ENCODE measurements at places on chromosomes 3 and 15.

GRCh38 chr3:147945968-147946519 lies 536.9 kb downstream of the ZIC1 start:
- DNase-seq: peak; percentile 96

DNA sequence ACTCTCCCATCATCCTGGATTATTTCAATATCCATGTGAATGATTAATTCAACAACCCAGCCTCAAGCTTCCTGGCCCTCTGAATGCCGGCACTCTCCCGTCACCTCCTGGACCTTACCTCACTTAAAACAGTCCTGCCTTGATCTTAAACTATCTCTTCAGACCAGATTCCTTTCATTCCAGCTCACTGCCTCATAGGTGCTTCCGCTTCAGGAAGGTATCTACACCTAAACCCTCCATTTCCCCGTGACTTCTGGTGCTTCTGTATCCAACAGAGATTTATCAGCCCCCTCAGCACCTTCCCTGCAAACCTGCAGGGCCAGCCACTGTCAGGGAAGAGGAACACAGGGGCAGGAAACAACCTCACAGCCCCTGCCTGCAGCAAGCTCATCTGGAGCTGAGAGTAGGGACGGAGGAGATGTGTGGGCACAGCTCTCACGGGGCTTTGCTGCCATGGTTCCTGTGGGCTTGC lies 98.9 kb upstream of the TJP1 start:
- no peak for DNase-seq

DNA sequence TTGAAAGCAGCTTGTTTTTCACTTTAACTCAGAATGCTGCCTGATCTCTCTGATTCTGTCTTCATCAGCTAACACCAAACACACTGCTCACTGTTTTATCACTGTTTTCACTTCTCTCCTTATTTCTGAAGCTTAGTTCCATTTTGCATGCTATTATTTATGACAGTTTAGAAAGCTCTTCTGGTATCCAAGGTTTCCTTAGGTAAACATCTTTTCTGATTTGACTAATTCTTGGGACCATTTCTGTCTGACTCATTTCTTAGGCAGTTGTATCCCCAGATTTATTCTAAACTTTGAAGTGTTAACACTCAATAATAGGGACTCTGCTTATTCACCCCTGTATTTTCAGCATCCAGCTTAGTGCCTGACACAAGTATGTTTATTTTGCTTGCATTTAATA lies 167.7 kb downstream of the BCHE start:
- peak; percentile 31 for DNase-seq

- peak; percentile 93 for DNase-seq
Observed at GRCh38 chr3:188348435-188349244, 194.7 kb downstream of the LPP start.

- no peak for DNase-seq
Observed at GRCh38 chr15:77775373-77775772, 142.7 kb upstream of the LINGO1 start.

GRCh38 chr15:61755467-61755866 lies 304.8 kb downstream of the VPS13C start:
- no peak for DNase-seq

- no peak for DNase-seq
Observed at GRCh38 chr15:71195242-71195641, 80.0 kb downstream of the THSD4 start.

DNA sequence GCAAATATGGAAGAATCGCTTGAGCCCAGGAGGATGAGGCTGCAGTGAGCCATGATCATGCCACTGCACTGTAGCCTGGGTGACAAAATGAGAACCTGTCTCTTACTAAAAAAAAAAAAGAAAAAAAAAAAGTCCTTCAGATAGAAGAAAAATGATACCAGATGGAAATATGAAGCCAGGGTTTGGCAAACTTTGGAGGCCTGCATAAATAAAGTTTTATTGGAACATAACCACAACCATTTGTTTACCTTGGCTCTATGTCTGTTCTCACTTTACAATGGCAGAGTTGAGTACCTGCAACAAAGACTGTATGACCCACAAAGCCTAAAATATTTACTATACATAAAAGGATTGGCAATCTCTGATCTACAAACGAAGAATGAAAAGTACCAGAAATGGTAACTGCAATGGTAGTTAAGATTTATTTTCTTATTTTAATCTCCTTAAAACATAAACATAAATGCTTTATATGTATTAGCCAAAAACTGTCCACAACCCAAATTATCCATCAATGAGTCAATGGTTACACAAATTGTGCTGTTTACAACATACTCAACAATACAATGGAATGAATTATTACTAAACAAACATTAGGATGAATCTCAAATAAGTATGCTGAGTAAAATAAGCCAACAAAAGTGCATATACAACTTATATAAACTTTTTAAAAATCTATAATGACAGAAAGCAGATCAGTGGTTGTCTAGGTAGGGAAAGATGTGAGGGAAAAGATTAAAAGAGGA lies 41.8 kb downstream of the GOLGB1 start:
- no peak for DNase-seq

DNA sequence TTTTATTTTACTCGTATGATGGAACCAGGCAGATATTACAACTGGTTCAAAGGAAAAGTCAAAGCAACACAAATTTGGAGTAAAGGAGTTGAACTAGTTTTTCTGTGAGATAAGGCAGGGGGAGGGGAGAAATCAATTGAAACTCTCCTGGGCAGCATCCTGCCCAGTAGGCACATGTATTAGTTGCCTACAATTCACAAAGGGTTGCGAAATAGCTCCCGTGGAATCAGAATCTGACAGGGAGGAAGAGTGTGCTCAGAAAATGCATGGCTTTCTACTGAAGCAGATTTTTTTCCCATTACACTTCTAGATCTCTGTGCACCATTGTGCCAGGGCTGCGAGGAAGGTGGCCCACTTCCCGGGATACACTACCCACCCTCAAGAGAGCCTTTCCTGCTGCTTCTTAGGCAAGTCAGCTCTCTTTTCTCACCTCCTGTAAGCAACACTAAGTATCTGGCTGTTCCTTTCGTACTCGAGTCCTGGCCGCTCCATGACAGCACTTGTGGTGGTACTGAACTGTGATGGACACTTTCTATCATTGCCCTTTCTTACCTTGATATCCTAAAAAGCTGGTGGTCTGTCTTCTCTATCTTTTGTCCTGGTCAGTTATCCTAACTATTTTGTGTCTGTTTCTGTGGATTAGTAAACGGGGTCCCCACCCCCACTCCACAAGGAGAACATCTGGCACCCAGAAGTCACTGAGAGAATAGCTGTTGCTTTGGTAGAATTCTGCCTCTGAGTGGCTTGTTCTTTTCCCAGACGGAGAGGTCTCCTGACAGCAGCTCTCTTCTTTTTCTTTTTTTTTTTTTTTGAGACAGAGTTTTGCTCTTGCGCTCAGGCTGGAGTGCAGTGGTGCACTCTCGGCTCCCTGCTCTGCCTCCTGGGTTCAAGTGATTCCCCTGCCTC lies 74.8 kb downstream of the RPL39L start:
- peak; percentile 62 for DNase-seq

GRCh38 chr3:81496407-81497104 lies 264.9 kb downstream of the GBE1 start:
- no peak for DNase-seq

- DNase-seq: peak; percentile 27
Observed at GRCh38 chr3:115671761-115672455, 48.6 kb downstream of the GAP43 start.

DNA sequence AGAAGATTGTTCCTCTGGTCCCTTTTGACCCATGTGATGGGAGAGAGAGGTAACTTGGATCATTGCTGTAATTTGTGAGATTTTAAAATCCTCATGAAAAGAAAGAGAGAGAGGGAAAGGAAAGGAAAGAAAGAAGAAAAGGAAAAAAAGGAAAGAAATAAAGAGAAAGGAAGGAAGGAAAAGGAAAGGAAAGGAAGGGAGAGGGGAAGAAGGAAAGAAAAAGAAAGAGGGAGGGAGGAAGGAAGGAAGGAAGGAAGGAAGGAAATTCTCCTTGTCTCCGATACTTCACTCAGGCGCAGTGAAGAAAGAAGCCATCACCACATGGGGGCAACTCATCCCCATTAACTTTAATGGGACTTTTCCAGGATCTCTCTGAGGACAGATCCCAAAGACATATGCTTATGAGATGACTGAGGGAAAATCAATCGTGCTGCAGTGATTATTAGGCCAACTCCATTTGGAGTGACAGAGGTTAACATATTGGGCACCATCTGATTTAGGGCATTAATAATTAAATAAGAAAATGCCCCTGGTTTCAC lies 123.0 kb downstream of the MEGF11 start:
- no peak for DNase-seq

DNA sequence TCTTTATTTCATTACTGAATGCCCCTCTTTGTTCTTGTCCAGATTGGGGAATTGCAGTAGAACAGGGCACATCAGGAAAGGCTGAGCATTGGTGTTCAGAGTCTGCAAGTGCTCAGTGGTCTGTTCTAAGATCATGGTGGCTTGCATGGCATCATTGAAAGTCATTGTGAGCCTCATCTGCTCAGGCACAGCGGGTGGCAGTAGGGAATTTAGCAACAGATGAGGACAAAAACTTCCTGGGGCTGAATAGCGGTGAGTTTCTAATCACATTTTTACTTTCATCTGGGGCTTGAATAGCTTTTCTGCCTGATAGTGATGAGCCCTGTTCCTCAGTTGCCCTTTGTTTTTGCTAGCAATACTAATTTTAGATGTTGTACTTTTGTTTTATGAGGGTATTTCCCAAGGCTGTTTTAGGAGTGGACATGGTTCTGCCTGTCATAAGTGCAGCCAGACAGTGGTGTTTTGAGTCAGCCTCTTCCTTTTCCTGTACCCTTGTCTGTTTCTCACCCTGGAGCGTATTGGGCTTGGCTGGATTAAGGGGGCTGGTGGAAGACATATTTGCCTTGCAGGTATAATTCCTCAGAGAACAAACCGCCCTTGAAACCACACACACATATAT lies 127.2 kb upstream of the IL12A start:
- peak; percentile 67 for DNase-seq

GRCh38 chr15:70092464-70093027 lies 5.2 kb downstream of the TLE3 start:
- DNase-seq: no peak

DNA sequence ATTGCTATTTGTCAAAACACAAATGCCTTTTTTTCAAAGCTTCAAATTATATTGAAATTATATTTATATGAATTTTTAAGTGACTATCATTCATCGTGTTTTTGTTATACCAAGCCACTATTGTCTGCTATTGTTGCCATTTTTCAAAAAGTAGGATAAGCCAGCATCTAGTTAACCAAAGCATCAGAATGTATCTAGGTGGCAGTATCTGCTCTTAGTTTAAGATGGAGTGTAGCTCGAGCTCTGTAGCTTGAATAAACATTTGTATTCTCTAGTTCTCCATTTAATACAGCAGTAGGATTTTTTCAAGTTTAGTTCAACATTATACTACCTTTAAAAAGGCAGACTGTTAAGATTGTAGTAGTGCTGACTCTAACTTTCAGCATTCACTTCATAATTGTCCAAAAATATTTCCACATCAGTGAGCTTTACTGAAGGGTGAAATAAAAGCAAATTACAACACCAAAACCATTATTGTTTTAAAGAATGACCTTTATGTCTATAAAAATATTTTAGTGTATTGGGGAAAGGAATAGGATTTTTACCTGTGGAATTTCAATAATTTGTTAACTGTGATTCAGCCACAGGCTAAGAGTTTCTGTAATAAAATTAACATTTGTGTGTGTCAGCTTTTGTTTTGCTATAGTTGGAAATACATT lies 19.6 kb upstream of the C15orf61 start:
- DNase-seq: peak; percentile 47

DNA sequence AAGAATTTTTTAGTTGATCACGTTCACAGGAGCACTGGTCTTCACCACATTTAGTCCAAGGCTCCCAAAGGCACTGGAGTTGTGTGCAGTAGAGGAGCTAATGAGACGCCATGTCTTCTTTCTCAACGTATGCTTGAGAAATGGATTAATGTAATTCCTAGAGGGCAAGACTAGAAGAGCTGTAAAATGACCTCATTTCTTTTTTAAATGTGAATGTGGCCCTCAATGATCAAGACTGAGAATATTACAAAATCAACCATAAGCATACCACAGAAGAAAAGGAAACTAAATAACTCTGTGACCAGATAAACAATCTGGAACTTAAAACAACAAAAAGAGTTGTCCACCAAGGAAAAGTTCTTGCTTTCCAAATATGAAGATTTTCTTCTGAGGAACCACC lies 112.1 kb upstream of the THBS1 start:
- peak; percentile 56 for DNase-seq

DNA sequence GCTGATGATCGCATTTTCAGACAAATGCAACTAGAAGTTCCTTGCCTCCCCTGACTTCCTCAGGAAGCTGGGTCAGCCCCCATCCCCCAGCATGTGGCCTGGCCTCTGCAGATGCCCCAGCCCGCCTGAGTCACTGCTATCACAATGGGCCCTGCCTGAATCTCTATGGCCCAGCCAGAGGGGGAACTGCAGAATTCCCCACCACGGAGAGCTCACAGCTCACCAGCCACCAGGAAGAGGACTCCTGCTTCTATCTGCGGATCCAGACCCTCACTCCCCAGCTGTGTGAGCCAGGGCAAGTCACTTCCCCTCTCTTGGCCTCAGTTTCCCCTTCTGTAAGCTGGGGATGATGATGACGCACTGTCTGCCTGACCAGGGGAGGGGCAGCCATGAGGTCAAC lies 6.9 kb downstream of the PLXND1 start:
- DNase-seq: peak; percentile 82

GRCh38 chr3:16506884-16507577 lies 6.5 kb downstream of the RFTN1 start:
- DNase-seq: no peak

- DNase-seq: no peak
Observed at GRCh38 chr15:81957698-81958097, 88.1 kb downstream of the MEX3B start.

GRCh38 chr3:72996473-72997333 lies at the start of gene PPP4R2:
Gene PPP4R2, plus strand, starts transcription at chr3:72996811. Its CDS starts 227 bp downstream, at chr3:72997038.
- peak; percentile 87 for DNase-seq

DNA sequence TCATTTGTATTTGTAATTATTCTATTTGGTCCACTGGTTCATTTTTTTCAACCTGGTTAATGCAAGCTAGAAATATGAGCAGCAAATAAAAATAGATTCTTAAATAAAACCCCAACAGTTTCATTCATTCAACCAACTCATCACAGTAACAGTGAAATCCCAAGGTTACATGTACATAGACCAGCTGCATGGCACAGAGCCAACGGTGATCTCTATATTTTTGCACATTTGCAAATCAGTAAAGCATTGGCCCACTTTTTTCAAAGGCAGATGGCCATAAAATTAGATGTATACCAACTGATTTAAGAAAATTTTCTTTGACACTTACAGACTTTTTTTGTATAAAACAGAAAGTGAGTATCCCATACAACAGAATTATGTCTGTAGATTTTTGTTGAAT lies 49.3 kb downstream of the STRIT1 start:
- DNase-seq: peak; percentile 58

- DNase-seq: peak; percentile 44
Observed at GRCh38 chr3:193593668-193594030, 641 bp downstream of the OPA1 start.

GRCh38 chr3:37029516-37030163 lies 36.3 kb downstream of the MLH1 start:
- DNase-seq: no peak

- DNase-seq: peak; percentile 7
Observed at GRCh38 chr3:173892547-173892946, 495.0 kb downstream of the NLGN1 start.

- no peak for DNase-seq
Observed at GRCh38 chr3:17738921-17739320, 3.5 kb downstream of the TBC1D5 start.

- peak; percentile 36 for DNase-seq
Observed at GRCh38 chr3:76585794-76586392, 454.0 kb upstream of the ROBO2 start.
